ENCODE measurements at places on chromosomes 13 and 19.

- DNase-seq: no peak
These were observed 10.5 kb downstream of the SMIM24 start for GRCh38 chr19:3469638-3470499.

DNA sequence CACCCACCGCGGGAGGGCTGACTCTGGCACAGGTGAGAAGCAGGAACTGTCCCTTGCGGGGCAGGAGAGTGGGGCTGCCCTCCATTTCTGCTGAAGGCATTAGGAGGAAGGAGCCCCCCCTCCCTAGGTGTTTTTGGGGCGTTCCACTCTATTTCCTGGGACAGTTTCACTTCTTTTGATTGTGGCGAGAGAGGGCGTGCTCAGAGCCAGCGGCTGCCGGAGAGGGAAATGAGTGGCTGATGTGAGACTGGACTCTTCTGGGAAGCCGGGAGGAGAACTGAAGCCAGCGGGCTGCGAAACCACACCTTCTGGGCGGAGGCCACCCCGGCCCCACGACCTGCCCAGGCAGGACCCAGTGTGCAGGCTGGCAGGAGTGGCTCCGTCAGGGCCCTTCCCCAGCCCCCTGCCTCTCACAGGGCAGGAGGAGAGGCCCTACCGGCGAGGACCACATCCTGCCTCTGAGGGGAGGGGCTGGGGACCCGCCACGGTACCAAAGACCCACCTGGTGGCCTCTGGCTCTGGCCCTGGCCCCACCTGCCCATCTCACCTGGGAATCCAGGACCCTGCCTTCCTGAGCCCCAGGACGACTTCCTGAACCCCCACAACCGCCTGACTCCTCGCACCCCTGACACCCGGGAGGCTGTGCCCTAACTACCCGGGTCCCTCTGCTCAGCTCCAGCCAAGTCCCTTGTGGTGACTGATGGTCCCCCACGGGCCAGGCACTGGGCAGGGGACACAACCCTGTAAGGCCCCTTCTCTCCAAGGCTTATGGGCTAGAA lies 25.9 kb downstream of the MPND start:
- no peak for DNase-seq

DNA sequence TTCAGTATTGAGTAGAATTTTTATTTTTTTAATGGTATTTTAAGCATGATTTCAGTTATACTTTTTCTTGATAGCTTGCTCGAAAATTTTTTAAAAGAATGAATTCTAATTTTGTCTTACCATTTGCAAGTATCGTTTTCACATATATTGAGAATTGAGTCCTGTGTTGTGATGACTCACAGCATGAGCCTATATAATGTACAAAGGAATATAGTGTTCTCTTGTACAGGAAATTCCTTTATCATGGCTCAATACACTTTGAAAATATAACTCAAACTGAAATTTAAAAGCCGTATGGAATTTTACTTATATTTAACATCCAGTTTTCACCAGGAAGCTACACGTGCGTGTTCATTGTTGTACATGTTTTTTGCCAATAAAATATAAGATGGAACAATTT lies 161.1 kb upstream of the TMTC4 start:
- no peak for DNase-seq

GRCh38 chr19:35592226-35592625 lies 6.3 kb downstream of the PMIS2 start:
- no peak for DNase-seq

Measured in NCI-H1048 (cell line).